ENCODE measurements at places on chromosomes 7 and 10. TPM values are rescaled to one million over a fixed set of nuclear protein-coding genes. Genes with fewer than 3 reads are reported as not detected.

GRCh38 chr10:122077311-122077875, 88.4 kb downstream of the TACC2 start:
- no peaks in the 10 kb centered on the region for H3K27me3 ChIP-seq
- peaks cover 18% of the 10 kb centered on the region for H3K4me1 ChIP-seq
- no peaks in the 10 kb centered on the region for H3K36me3 ChIP-seq

GRCh38 chr7:1314021-1314907, 81.6 kb downstream of the UNCX start:
- no peaks in the 10 kb centered on the region for H3K36me3 ChIP-seq
- DNase-seq, result no peak
- H3K27me3 ChIP-seq, result peaks cover 23% of the 10 kb centered on the region
- no peak overlapping the region for H3K27ac ChIP-seq
- H3K4me1 ChIP-seq, result peaks cover 18% of the 10 kb centered on the region
- no peak overlapping the region for H3K4me3 ChIP-seq

CYP3A4 gene
- total RNA-seq, result 0.04 TPM

DNA sequence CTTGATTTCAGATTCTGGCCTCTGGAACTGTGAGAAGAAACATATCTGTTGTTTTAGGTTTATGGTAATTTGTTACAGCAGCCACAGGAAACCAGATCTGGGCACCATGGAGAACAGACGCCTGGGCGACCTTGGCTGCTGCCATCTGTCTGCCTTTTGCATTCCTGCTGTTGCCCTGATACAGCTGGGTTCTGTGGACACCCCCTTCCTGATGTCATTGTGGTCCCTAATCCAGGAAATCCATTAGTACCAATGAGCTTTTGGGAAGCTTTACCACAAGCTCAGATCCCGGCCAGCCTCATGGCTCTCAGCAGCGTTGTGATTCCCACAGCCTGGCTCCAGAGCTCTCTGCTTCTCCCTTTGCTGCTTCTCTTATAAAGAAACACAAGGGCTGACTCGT, 174.2 kb upstream of the NPS start:
- no peak overlapping the region for H3K4me3 ChIP-seq
- H3K4me1 ChIP-seq, result peaks cover 8% of the 10 kb centered on the region
- no peak overlapping the region for H3K27ac ChIP-seq
- H3K36me3 ChIP-seq, result peaks cover 18% of the 10 kb centered on the region
- H3K27me3 ChIP-seq, result no peaks in the 10 kb centered on the region

- DNase-seq, result no peak
- H3K4me3 ChIP-seq, result no peak overlapping the region
- H3K27ac ChIP-seq, result no peak overlapping the region
- no peaks in the 10 kb centered on the region for H3K27me3 ChIP-seq
- H3K36me3 ChIP-seq, result no peaks in the 10 kb centered on the region
Observed at GRCh38 chr10:84903320-84903719, 574.9 kb downstream of the CCSER2 start.

ANKRD7 gene
- total RNA-seq, result 0.62 TPM
